ENCODE measurements at places on chromosomes 11 and 22. TPM values are rescaled to one million over a fixed set of nuclear protein-coding genes. Genes with fewer than 3 reads are reported as not detected.

GRCh38 chr11:92941676-92942571 lies 27.5 kb upstream of the MTNR1B start:
- no peak for DNase-seq

DNA sequence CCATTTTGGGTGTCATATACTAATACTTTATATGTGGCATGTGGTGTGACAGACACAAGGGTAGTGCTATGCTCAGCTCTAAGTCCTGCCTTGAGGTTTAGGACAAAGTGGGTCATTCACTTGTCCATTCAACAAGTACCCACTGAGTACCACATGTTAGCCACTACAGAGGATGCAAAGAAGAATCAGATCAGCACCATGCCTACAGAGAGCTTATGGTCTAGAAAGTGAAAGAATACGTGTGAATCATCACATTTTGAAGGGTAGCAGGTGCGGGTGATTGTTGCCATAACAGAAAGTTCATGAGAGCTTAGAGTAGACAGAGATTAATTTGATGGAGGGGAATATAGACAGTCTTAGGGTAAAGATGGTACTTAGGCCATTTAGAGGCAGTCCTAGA lies 18.3 kb downstream of the CLMP start:
- DNase-seq = no peak

DNA sequence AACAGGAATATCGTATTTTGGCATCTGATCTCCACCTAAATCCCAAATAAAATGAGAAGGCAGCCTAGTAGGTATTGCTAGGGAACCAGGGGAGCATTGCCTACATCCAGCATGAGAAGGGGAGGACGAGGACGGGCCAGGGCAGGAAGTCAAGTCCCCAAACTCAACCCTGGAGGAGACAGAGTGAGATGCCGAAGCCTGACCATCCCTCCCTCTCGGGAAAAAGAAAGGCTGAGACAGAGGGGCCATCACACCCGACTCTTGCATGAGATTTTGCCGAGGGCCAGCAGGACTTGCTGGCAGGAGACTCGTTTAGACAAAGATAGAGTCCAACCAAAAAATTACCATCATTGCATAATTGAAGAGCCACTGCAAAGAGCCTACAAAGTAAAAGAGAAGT lies 50.2 kb upstream of the SPATA19 start:
- DNase-seq = no peak

DNA sequence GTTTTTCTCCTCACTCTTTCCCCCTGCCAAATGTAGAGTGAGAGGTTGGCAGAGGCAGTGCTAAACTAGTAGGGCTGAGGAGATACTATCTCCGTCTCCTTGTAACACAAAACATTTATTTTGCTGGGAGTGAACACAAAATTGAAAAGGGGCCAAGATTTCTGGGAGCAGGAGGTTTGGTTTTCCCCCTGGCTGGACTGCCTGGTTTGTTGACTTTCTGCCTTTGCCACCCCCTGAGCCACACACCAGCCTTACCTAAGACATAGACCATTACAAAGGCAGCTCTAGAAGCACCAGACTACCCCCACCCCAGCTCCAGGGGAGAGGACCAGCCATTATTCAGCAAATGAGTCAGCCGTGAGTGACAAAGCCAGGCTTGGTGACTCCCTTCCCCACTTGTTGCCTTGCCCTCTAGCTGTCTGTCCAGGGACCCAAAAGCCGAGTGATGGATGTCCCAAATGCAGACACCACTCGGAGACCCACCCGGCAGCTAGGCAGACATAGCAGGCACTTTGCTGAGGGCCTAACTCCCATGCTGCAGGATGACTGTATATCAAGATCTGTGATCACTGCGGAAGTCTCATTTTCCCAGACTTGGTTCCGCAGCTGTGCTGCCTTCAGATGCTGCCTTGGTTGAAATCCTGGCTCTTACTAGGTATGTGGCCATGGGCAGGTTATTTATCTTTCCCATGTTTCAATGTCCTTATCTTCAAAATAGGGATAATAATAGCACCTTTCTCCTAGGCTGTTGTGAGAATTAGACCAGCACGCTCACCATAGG lies 17.7 kb upstream of the CDON start:
- DNase-seq = no peak

GRCh38 chr11:2943711-2944118 lies 14.5 kb upstream of the PHLDA2 start:
- DNase-seq = no peak

- no peak for DNase-seq
Measured at GRCh38 chr11:119684361-119685110, 44.5 kb downstream of the NECTIN1 start.

GRCh38 chr11:46066335-46066734 lies 54.9 kb downstream of the PHF21A start:
- DNase-seq = no peak

Gene INPPL1
- polyA plus RNA-seq = 151 TPM

DNA sequence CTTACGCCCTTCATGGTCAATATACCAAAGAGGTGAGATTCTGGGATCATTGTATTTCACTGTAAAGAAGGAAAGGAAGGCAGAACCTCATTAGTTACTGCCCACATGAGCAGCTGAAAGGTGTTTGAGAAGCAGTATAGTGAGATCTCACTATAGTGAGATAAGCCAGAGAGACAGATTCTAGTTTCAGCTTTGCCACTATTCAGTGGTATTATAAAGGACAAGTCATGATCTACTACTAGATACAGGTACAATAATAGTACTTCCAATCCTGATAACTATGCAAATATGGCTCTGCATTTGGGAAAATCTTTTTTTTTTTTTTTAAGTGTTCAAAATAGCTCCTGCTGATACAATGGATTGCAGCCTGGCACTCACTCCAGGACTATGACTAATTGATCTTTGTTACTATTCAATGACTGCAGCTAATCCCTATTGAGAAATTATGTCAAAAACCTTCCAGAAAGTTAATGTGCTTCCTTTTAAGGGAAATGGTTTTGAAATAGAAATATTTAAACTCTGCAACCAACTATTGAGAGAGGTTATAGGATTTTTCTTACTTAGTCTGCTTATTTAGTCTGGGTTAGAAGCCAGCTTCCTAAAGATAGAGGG lies 8.3 kb upstream of the DLAT start:
- DNase-seq = no peak

- DNase-seq = no peak
Measured at GRCh38 chr11:127995921-127996320, 591.4 kb downstream of the ETS1 start.

DNA sequence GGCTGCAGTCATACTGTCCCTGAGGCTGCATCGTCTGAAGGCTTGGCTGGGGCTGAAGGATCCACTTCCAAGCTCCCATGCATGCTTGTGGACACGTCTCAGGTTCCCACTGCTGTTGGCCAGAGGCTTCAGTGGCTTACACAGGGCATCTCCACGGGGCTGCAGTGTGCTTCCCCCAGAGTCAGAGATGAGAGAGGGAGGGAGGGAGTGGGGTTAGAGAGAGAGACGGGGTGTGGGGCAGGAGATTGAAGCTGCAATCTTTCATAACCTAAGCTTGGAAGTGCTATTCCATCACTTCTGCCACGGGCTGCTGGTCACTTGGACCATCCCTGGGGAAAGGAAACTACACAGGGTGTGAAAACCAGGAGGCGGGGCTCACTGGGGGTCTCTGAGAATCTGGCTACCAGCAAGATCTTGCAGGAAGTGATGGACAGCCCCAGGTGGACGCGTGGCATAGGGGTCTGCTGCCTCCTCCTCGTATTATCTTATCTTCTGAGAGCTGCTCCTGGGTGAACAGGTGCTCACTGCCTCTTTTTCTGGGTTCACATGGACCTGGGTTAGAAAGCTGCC lies 63.0 kb upstream of the MYEOV start:
- no peak for DNase-seq

- DNase-seq = no peak
Measured at GRCh38 chr11:10541561-10541930, 559 bp upstream of the RNF141 start.

DNA sequence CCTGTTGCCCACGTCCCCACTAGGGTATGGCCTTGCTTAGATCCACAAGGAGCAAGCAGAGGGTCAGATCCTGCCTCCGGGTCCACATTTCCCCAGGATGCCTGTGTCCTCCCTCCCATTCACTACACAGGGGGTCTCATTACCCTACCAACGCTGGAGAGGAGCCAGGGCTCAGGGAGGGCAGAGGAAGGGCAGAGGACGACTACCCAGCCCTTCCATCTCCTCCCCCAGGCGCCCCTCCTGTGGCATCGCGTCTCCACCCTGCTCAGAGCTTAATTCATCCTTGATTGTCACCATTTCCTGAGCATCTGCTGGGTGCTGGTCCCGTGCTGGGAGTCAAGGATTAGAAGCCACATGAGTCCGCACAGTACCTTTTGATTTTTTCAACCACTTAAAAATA lies 5.0 kb downstream of the NFAM1 start:
- no peak for DNase-seq

DNA sequence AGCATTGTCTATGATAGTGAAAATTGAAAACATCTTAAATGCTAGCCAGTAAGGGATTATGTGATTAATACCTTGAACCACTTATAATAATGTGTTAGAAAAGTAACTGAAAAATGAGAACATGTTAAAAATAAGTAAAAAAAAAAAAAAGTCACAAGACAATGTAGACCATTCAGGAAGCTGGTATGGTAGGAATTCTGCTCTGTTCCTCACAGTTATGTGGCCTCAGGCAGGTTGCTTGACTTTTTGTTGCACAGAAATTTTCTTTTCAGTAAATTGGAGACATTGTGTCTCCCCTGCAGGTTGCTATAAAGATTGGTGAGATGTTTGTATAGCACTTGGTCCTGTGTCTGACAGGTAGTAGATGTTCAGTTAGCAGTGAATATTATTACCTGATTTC lies 17.3 kb upstream of the PLET1 start:
- no peak for DNase-seq

Gene SLC29A2
- 32.1 TPM for polyA plus RNA-seq

- DNase-seq = no peak
Measured at GRCh38 chr11:126926376-126926791, 74.2 kb downstream of the KIRREL3 start.

Gene SAA4
- polyA plus RNA-seq = not detected

DNA sequence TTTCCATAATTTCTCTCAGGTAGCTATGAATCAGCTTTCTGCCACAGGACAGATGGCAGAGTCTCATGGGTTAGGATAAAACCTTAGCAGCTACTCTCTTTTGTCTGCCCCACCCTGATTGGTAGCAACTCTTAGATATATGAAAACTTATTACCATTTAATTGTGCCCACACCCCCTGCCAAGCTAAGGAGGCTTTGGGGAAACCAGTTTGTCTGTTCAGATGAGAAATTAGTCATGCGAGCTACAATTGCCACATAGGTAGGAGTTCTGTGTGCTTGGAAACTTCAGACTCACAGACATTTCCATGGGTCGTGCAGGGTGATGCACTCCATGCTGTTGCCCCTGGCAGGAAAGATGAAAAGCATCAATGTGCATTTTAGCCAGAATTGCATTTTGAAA lies 39.9 kb downstream of the CD44 start:
- DNase-seq = no peak

Gene KRTAP5-1
- polyA plus RNA-seq = 2.5 TPM

DNA sequence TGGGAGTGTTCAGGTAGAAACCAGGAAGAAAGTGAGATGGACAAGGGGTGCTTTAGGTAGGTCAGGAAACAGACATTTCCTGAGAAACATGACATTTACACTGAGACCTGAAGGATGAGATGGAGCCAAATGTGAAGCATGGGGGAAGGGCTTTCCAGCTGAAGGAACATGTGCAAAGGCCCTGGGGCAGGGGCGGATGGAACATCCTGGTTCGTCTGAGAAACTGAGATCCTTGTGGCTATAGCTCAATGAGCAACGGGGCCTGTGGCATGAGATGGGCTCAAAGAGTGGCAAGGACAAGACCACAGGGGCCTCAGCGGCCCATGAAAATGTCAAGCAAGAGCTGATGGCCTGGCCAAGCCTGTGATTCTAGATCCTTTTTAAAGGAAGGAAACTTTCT lies 127.4 kb downstream of the DSCAML1 start:
- no peak for DNase-seq

GRCh38 chr22:23281406-23282088 lies 101.2 kb downstream of the BCR start:
- DNase-seq = peak; percentile 50

Gene KCNK4
- polyA plus RNA-seq = not detected

DNA sequence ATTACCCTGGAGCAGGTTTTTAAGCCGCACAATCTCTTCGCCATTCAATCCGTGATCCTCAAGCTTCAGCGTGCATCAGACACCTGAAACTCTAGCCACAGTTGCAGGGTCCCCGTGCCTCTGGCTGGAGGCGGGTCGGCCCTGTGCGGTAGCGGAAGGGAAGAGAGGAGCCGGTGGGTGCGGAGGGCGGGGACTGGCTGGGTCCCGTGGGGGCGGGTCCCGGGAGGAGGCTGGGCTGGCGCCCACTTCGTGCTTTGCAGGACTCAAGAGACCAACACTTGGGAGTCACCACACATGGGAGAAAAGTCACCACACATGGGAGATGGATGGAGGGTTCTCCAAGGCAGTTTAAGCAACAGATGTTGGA lies 772 bp downstream of the C22orf15 start:
- DNase-seq = no peak

GRCh38 chr11:34207487-34208180 lies 102.2 kb downstream of the NAT10 start:
- DNase-seq = peak; percentile 17

GRCh38 chr11:106708348-106708747 lies 309.9 kb downstream of the GUCY1A2 start:
- DNase-seq = no peak

- DNase-seq = no peak
Measured at GRCh38 chr22:49518436-49518970, 309.2 kb downstream of the BRD1 start.

DNA sequence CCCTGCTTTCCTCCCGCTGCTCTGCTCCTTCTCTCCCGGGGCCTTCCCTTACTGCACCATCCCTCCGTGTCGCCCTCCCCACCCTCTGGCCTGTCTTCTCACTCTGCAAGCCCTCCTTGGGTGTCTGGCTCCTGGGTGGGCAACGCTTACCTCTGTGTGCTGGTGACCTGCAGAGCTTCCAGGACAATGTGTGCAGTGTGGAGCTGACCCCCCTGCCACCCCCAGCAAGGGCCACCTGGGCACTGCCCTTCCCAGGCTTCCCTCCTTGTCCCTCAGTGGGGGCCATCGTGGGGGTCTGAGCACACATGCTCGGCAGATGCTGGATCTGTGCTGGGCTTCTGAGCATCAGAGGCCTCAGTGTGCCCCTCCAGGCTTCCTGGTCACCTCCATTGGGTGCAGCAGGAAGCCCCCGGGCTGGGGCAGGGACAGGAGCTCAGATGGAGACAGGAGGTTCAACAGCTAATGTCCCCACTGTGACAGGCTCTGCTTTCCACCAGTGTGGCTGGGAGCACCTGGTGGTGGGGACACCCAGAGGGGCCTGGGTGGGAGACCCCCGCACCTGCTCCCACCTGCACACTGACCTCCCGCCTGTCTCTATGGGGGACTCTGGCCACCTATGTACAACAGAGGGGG lies 7.8 kb upstream of the BRSK2 start:
- no peak for DNase-seq

- no peak for DNase-seq
Measured at GRCh38 chr11:117345039-117345438, 17.4 kb downstream of the CEP164 start.

Gene ZNF215
- 0.49 TPM for polyA plus RNA-seq

Gene CREB3L1
- 40.8 TPM for polyA plus RNA-seq

GRCh38 chr11:82858556-82859091 lies 41.6 kb downstream of the PRCP start:
- DNase-seq = no peak

Gene VSIG10L2
- 0.28 TPM for polyA plus RNA-seq

GRCh38 chr11:118984825-118985224 lies 13.1 kb upstream of the CENATAC start:
- no peak for DNase-seq

GRCh38 chr11:57493507-57494503 lies 21.7 kb downstream of the SLC43A1 start:
- DNase-seq = no peak

Measured in forelimb muscle (tissue), 1 donor.